Caudate nucleus (tissue), 63 donors: ENCODE measurements at places on chromosomes 7 and 10.

- no peak for DNase-seq
These were observed 111.7 kb upstream of the ZNF804B start for GRCh38 chr7:88647825-88648224.

- no peak for DNase-seq
These were observed 54.7 kb upstream of the FIGNL1 start for GRCh38 chr7:50504646-50505546.

DNA sequence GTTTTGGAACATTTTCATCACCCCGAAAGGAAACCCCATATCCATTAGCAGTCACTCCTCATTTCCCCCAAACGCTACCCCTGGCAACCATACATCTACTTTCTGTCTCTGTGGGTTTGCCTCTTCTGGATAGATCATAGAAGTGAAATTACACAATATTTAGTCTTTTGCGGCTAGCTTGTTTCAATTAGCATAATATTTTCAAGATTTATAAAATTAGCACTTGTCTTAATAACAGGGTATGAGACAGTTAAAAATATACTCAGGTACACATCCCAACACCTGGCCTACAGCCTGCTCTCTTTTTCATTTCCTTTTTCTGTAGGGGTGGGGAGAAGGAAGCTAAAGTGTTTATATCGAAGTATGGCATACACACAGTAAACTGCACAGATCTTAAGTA lies 81.4 kb upstream of the LRGUK start:
- DNase-seq, result no peak

- no peak for DNase-seq
These were observed 17.1 kb downstream of the IMPDH1 start for GRCh38 chr7:128392446-128393327.

DNA sequence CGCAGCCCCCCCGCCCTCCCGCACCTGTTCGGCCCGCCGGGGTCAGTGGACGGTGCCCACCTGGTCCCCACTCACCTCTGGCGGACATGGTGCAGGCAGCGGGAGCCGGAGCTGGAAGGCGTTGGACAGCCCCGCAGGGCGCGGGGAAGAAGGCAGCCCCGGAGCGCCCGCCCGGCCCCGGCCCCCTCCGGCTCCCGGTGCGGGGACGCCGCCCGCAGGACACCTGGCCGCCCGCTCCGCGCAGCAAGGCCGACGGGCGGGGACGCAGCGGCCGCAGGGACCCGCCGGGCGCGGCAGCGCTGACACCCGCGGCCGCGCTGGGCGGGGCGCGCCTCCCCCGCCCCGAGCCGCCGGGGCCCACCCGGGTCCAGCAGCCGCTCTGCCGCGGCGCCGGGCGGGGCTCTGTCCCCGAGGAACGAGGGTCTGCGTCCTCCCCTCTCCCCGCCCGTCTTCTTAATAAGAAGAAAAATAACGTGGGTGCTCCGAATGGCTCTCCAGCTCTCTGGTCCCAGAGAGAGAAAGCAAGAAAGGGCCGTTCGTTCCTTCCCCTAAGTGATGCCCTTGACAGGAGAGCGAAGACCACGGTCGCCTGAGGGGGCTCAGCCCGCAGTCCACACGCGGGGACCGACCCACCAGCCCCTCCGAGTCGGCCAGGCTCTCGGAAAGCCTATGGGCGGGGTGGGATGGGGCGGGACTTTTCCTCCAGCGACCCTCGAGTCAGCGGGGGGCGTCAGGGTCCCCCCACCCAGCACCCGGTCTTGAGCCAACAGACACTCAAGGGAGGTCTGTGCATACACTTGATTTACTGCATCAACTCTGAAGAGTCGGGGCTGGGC lies 53.4 kb upstream of the FHIP2A start:
- no peak for DNase-seq

GRCh38 chr7:86844608-86845007 lies 200.9 kb downstream of the GRM3 start:
- no peak for DNase-seq

DNA sequence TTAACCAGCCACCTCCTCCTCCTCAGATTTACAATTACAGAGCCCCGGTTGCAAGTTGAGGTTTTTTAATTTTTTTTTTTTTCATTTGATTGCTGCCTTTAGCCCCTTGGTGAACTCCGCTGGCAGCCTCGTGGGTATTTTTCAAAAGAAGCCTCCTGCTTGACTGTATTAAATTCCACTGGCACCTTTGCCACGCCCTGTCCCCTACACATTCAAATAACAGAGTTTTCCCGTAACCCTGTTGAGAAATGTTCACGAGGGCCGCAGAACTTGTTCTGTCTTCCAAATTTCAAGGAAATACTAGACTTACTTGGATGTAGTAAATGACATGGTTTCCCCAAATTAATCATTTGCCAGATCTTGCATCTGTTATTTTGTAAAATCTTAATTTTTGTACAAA lies 167.0 kb downstream of the ARID5B start:
- DNase-seq, result no peak

- DNase-seq, result no peak
These were observed 84.2 kb downstream of the NPY start for GRCh38 chr7:24368161-24368560.

DNA sequence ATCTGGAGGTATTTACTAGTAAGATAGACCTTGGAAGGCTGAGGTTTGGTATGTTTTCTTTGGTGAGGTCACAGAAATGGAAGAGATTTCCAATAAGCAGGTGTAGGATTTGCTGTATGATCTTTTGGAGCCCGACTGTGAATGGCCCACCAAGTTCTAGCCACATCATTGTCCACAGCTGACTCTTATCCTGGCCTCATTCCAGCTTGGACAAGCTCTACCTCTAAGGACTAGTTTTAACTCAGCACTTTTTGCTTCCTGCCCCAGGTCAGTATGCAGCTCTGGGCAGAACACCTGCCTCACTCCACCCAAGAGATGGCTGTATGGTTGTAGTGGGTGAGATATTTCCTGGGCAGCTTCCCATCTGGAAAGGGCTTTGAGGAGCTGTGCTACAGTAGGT lies 6.1 kb upstream of the CPA4 start:
- no peak for DNase-seq
